ENCODE measurements at places on chromosomes 12 and 14. TPM values are rescaled to one million over a fixed set of nuclear protein-coding genes. Genes with fewer than 3 reads are reported as not detected.

ANO2 gene
- total RNA-seq: not detected

SERPINA1 gene
- total RNA-seq: under 0.01 TPM

DNAL1 gene
- total RNA-seq: 8.2 TPM

C12orf42 gene
- total RNA-seq: not detected

PTPN6 gene
- 0.26 TPM for total RNA-seq

ADCY4 gene
- 1.3 TPM for total RNA-seq

PYGL gene
- total RNA-seq: 58.6 TPM

CLBA1 gene
- total RNA-seq: 8.0 TPM

GPR84 gene
- total RNA-seq: not detected

RNASE3 gene
- not detected for total RNA-seq

ZBTB42 gene
- 2.8 TPM for total RNA-seq

GRCh38 chr12:132740652-132741051 is 21.0 kb downstream of the ANKLE2 start:
- DNase-seq: no peak

- DNase-seq: peak; percentile 48
These were observed 48.8 kb downstream of the SLC38A1 start for GRCh38 chr12:46219877-46220655.

GRCh38 chr14:28375295-28375694 is 391.3 kb upstream of the FOXG1 start:
- DNase-seq: peak; percentile 23

- DNase-seq: no peak
These were observed 185.6 kb downstream of the TMEM117 start for GRCh38 chr12:44021471-44021971.

DNA sequence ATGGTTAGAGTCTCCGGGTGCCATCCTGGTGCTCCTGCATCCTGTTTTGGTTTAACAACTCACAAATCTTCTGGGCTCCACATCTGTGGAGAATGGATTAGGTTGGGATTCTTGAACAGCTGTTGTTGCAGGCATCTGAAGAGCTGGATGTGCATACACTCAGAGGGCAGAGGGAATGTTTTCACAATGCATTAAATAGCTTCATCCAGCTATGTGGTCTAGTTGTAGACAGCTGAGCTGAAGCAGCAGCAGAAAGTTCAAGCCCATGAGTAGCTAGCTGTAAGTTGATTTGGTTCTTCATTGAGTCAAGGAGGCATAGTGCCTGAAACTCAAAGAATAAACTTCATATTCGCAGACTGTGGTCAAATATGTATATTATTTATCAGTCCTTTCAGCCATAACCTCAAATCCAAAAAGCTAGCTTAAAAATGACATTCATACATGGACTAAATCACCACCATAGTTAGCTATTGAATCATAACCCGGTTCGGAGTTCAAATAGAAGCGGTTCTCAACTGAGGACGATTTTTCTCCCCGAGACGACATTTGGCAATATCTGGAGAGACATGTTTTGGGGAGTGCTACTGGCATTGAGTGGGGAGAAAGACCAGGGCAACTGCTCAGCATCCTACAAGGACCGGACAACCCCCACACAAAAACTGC is 858 bp upstream of the ANKRD13A start:
- DNase-seq: no peak

- DNase-seq: no peak
These were observed 53.7 kb downstream of the RNF34 start for GRCh38 chr12:121453629-121454028.

- no peak for DNase-seq
These were observed 5.2 kb downstream of the TRAFD1 start for GRCh38 chr12:112130441-112130998.

DNA sequence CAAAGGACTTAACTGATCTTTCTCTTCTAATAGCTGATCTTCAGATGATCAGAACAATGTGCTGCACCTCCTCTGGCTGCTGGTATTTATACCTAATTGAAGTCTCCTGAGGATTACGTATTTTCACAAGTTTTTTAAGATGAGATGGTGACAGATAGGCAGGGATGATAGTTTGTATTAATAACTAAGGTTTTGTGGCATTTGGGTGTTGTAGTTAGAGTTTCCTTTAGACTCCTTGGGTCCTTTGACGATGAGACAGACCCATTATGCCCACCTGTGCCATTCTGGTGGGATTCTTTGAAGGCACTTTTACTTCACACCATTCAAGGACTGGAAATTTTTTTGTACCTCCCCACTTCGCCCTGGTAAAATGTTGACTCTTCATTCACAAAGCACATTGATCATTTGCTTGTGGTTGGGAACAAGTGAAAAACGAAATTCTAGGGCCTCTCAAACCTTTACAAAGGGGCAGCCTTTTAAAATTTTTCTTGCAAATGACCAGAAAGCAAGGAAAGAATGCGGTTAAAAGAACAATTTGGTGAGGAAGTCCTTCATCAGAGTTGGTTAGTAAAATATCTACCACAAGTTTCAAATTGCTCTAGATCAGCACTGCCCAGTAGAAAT is at the start of gene IFNG:
TSS of gene IFNG (minus strand) at position 60 of the 624 bp plus-strand sequence. CDS start 125 bp downstream, outside the sequence.
- no peak for DNase-seq

DNA sequence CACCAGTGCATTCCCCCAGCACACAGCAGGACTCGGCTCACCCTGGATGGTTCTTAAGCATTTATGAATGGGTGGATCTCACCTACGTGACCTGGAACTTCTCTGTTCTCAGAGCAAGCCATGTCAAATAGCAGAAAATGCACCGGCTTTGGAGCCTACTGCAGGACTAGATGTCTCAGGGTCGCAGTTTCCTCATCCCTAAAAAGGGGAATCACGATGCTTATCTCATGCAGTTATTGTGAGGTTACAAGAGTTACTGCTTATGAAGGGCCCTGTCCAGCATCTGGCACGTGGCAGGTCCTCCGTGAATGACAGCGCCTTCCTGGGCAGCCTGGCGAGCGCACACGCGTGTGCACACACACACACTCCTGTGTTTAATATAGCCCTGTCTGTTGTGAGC is 128.5 kb downstream of the ETV6 start:
- DNase-seq: no peak

DNA sequence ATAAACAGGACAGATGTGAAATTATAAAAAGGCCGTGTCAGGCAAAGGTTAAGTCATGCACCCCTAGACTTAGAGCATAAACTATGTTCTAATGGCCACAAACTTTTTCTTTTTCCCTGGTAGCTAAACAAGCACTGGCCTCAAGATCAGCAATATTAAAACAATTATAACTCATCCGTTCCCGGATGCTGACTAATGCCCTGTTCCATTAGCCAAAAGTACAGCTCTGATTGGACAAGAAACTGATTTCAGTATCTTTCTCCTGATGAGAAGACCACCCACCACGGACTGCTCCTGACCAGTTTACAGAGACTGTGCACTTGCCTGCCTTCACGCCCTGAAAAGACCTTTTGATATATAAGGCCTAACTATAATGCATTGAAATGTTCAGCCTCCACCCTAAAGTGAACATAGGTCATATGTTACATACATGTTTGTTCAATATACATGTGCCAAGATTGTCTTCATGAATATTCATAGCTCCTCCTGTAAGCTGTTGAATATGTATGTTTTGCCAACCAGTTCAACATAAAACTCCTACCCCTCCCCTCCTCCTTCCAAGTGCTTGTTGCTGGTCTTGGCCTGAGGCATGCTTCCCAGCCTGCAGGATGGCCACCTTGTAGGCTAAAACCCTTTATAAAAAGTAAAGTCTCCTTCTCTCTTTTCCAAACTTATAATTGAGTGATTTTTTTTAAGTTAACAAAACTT is 162.0 kb downstream of the IPO8 start:
- no peak for DNase-seq

DNA sequence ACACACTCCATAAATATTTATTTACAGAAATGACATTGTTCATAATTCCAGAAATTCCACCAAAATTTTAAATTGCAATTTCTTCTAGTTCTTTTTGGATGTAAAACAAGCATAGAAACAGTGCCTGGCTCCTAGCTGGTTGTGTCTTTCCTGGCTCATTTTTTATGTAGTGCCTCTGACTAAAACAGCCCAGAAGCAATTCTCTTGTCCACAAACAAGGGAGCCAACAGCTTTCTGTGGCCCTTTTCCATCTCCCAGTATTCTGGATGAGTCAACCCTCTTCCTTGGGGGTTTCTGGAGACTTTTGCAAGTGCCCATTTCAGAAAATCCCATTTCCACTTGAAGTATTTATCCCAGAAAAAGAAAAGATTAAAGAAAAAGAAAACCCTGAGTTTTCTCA is 141.4 kb downstream of the PHLDA1 start:
- DNase-seq: peak; percentile 20

DNA sequence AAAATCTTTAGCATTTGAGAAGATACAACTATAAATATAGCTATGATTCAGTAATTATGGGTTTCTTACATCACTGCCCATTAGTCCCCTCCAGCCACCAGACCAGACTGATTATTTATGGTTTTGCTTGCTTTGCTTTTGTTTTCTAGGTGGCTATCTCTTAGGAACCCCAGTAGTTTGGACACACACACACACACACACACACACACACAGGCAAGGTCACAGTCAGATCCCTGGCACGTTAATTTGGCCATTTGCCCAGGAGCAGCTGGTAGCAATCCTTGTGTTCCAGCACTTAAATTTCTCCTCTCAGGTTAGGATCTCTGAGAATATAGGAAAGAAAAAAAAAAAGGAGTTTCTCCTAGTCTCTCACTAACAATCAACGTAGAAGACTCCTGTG is 90.2 kb upstream of the RESF1 start:
- DNase-seq: peak; percentile 46

- DNase-seq: no peak
These were observed 44.3 kb downstream of the ATP23 start for GRCh38 chr12:57985685-57986084.

DNA sequence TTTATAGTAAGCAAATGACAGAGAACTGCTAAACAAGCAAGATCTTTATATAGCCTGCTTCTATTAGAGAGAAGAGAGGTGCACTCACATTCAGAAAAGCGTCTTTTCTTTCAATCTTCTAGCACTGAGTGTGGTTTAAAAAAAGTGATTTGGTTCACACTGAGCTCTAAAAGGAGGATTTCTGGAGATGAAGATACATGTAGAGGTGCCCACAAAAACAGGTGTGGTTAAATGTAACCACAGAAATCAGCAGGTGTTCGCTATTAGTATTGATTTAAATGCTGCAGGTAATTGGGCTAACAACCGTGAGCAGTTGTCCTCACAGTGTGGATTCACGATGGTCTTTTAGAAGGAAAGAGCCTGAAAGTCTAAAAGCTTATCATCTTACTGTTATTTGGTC is 10.7 kb downstream of the PKP2 start:
- DNase-seq: no peak

DNA sequence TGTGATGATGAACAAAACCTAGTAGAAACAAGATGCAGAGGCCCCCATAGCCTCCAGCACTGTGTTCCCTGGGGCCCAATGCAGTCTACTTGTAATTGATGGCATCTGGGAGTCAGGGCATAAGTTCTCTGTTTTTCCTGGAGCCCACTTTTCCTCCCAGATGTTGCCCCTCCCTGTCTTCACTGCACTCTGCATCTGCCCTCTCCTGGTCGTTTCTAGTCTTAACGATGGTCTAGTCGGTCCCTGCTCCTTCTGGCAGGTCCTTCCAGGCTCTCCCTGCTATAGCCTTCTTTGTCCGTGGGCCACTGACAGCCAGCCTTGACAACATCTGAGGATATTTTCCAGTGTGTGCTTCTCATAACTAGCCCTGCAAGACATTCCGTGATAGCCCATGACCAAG is 208.3 kb downstream of the GXYLT1 start:
- no peak for DNase-seq

DNA sequence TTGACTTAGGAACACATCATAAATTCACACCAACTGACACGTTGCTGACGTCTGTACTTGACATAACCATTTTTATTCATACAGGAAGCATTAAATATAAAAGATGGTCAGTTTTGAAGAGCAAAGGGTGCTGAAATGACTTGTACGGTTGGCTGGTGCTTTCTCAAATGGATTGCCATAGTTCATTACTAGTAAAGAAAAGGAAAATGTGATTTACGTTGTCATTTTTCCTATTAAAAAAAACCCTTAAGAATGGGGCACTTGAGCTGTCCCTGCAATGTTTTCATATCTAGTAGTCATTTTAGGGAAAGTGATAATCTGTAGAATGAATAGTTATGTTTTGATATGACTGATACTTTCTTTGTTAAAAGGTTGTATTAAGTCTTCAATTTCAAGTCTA is 22.5 kb upstream of the MANSC4 start:
- peak; percentile 36 for DNase-seq

DNA sequence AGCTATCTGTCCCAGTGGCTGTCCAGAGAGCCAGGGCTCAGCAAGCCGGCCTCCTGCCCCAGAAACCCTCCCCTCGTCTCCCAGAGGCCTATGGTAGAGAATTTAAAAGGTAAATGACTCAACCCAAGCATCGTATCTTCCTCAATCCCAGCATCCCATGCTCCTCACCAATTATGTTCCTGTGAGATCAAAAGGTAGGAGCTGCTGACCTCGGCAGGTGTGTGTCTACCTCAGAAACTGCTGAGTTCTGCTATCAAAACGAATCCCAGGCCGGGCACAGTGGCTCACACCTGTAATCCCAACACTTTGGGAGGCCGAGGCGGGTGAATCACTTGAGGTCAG is 49.3 kb downstream of the FOXN3 start:
- no peak for DNase-seq

GRCh38 chr12:52306731-52307130 is 14.5 kb downstream of the KRT83 start:
- DNase-seq: no peak

GRCh38 chr14:101980700-101981099 is 16.3 kb downstream of the DYNC1H1 start:
- peak; percentile 97 for DNase-seq

DNA sequence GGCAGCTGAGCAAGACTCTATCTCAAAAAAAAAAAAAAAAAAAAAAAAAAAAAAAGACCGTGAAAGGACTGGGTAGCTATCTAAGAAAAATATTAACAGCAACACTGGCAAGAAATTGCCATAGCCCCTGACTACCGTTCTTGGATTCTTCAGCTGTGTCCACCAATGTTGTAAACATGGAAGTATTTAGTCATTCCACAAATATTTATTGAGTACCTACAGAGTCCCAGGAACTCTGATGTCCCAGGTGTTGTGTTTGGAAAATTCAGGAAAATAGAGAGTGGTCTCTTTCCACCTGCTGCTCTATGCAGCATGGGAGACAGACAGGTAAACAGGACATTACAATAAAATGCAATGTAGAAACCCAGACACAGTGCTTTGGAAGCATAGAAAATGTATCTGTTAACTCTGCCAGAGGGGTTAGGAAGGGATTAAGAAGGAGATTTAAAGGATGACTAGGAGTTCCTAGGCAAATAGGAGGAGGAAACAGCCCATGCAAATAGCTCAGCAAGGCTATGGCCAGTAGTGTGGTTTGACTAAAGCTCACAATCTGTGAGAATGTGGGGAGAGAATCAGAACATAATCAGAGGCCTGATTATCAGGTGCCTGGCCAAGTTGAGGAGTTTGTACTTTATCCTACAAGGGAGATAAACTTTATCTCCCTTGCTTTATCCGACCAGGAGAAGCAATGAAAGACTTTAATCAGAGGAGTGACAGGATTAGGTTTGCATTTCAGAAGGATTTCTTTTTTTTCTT is 2.1 kb upstream of the DLST start:
- no peak for DNase-seq

GRCh38 chr14:22558221-22558913 is 30.7 kb downstream of the DAD1 start:
- no peak for DNase-seq

Data from fibroblast of lung (primary cell).